ENCODE measurements at places on chromosomes 11 and 22. TPM values are rescaled to one million over a fixed set of nuclear protein-coding genes. Genes with fewer than 3 reads are reported as not detected.

Gene SUSD2
- 0.22 TPM for total RNA-seq

GRCh38 chr22:39498802-39499201 is 3.3 kb upstream of the MIEF1 start:
- no peak for DNase-seq

- no peak for DNase-seq
These were observed 8.9 kb upstream of the PTPRJ start for GRCh38 chr11:47971501-47971900.

DNA sequence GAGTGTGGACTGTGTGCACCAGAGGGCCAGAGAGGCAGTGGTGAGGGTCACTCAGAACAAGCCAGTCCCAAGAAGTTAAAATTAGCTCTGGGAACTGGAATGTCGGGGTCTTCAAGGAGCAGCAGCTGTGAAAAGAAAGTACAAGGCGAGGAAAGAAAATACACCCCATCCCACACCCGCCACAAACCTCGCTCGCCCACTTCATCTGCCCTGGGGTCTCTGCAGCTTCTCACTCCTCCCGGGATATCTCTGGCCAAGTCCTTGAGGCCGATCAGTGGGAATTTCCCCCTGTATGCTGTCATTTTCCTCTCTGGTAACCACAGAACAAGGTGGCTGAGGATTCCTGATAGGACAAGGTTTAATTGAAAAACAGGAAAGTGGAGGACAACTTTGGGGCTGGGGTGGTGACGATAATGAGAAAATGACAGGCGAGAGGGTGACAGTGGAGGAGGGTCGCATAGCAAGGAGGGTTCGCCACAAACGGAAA is 36.3 kb upstream of the TIMP3 start:
- DNase-seq = no peak

DNA sequence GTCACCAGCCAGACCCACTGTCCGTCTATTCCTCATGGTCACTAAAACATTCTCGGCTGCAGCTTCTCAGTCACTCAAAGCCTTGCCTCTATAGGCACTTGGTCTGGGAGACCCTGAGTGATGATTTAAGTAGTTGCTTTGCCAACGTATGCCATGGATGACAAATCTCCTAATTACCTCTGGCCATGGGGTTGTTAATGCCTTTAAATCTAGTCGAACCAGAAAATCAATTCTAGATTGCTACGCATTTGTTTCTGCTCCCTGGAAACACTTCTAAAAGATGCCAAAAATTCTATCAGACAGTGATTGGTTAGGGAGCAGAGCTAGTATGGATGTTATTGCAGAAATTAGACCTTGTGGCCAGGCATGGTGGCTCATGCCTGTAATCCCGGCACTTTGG is 57.0 kb upstream of the RTL6 start:
- no peak for DNase-seq

GRCh38 chr11:125513705-125514265 is 17.7 kb upstream of the FEZ1 start:
- DNase-seq = no peak

Gene TMPRSS4
- total RNA-seq = 6.6 TPM

- DNase-seq = no peak
These were observed 7.8 kb downstream of the DSCAML1 start for GRCh38 chr11:117789241-117789640.

DNA sequence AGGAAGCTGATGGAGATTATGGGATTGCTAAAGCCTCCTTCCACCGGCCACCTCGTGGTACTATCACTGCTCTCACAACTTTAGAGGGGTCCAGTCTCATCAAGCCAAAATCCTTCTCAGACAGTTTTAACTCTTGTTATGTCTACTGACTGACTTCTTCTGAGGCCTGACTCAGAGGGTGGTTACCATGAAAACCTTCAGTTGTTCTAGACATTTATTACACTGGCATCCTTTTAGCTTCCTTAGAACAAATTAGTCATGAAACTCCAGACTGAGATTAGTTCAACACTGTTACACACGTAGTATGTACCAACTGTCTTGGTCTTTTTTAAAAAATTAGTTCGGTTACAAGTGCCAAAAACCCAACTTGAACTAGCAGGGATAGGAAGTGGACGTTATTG is 7.5 kb downstream of the DIXDC1 start:
- no peak for DNase-seq

DNA sequence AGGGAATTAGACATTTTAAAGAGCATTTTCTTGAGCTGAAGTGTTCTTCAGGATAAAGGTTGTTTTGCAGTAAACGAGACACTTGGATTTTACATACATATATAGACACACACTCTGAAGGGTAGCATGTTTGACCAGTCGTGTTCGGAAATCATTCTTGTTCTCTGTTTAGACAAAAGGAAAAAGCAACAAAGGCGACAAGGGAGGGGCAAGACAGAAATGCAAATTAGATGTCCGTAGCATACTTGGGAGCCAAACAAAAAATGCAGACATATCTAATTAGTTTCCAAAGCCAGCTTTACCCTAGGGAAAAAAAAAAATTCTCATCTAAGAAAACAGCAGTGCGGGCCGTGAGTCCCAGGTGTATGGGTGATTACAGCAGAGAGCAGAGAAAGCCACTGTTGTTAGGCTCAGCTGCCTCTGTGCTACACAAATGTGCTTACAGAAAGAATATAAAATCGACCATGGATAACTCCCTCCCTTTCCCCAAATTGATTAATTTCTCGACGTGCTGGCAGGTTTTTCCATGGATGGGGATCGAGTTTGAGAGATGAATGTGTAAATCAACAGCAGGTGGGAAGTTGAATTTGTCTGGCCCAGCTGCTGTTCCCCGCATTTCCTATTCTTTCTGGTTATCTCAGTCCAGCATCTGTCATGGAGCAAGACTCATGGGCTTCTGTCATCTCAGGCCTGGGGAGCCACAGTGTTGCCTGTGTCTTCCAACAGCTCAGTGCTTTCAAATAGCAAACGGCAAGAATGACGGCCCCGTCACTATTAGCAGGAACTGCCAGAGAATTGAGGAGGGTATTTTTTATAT is 176.5 kb upstream of the TTC12 start:
- peak; percentile 1 for DNase-seq

- no peak for DNase-seq
These were observed 23.5 kb downstream of the RNF214 start for GRCh38 chr11:117255966-117256365.

Gene FZD4
- 6.1 TPM for total RNA-seq

GRCh38 chr11:61897387-61898246 is 6.3 kb upstream of the FADS3 start:
- peak; percentile 88 for DNase-seq

DNA sequence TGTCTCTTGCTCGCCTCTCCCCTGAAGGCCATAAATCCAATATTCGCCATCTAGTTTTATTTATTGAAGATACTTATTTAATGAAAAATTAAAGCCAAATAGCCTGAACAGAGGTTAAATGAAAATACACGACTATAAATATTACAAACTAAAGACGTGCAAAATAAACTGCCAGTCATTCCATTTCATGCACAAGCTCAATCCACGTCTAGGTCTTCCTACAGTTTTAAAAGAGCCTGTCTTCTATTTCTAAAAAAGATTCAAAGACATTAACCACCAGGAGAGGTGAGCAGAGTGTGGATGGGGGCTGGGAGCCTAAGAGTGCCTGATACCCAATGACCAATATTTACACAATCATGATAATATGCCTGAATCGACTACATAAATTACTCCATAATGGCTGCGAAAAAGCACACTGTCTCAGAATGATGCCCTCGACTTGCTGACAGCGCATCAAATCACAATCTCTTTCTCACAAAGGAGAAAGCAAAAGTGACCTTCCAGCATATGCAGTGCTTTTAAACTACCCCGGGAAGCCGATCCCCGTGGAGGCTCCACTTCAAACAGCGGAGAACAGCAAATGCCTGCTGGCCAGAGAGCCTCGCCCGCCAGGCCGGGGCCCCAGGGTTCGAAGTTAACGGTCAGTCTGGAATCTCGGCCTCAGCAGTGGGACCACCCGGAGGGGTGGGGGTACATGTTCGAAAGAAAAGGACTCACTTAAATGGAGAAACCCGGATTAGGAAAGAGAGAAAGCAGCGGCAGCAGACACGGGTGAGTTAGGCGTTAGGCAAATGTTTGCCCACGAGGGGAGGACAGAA is 1.7 kb downstream of the FCHSD2 start:
- peak; percentile 37 for DNase-seq

Gene ZNF408
- 17.4 TPM for total RNA-seq

- no peak for DNase-seq
These were observed 6.9 kb downstream of the IRF7 start for GRCh38 chr11:608791-609251.

DNA sequence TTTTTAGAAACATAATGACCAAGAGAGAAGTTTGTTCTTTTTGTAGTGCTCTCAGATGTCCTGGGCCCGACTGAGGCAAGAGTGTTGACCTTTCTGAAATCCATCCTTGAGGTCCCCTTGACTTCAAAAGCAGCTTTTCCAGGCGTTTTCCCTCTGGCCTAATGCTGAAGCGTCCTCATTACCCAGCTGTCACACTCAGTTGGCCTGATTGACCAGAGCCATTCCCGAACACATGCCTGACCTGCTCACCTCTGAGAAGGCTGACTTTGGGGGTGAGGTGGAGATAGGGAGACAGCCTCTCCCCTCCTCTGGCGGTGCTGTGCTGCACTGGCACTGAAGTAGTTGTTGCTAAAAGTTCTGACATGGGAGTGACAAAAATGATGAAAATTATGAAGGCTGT is 66.9 kb downstream of the ALX4 start:
- DNase-seq = no peak

DNA sequence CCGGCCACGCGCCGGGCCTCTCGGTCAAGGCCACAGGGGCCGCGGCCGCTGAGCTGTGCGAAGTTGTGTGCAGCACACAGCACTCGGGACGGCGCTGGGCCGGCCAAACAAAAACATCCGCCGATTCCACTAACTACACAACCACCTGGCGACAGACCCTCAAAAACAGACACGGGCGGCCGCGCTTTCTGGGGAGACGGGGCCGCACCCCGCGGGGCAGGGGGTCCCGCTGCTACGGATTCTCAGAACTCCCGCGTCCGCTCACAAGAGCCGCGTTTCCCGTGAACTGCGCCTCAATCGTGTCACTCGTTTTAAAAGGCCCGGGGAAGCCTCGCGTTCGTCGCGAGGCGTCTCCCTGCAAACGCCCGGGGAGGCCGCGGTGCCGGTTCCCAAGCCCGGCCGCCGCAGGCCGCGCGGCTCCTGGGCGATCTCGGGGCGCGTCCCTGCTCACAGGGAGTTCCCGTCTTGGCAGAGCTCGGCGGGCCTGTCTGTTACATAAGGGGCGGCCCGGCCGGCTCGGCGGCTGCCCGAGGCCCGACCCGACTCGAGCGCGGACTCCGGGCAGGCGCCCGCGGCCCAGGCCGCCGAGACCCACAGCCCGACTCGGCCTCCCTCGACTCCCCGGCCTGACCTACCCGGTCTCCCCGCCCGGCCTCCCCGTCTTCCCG is 936 bp downstream of the BRD1 start:
- DNase-seq = peak; percentile 45

Gene DEPDC7
- 9.4 TPM for total RNA-seq

Gene ROBO3
- total RNA-seq = 1.2 TPM

Gene MUC5AC
- total RNA-seq = under 0.01 TPM

DNA sequence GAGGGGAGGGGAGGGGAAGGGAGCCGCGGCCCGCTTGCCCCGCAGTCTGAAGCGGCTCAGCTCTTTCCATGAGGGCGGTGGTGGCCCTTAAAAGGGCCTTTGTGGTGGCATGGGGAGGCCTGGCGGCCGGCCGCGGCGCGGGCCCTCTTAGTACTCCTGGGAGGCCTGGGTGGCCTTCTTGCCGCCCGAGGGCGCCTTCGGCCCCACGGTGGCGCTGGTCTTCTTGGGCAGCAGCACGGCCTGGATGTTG is 6.9 kb downstream of the DPAGT1 start:
- peak; percentile 52 for DNase-seq

Gene TH
- total RNA-seq = not detected

Gene CDHR5
- total RNA-seq = not detected

- no peak for DNase-seq
These were observed 146.0 kb downstream of the RRAS2 start for GRCh38 chr11:14212986-14213385.

- DNase-seq = no peak
These were observed 10.2 kb upstream of the RBM4B start for GRCh38 chr11:66687831-66688281.

DNA sequence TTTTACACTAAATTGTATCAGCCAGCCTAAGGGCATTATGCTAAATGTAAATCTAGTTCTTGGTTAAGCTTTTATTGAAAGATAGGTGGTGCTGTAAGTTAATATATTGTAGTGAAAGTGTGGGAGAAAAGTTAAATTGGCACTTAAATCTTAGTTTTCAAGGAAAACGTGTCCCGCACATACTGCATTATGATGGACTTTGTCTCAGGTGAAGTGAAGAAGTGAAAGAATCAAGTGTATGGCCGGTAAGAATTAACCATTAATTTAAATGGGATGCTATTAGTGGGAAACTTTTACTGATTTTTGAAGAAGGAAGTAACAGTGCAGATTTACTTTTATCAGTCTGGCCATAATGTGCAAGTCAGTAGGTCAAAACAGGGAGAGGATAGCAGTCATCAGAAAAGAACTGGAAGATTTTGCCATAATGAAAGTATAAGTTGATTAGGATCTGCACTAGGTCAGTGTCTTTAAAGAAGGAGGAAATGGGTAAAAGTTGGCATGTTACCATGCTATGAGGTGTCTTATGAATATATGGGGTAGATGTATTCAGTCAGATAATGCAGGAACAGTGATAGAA is 81.6 kb downstream of the PDHX start:
- DNase-seq = no peak

DNA sequence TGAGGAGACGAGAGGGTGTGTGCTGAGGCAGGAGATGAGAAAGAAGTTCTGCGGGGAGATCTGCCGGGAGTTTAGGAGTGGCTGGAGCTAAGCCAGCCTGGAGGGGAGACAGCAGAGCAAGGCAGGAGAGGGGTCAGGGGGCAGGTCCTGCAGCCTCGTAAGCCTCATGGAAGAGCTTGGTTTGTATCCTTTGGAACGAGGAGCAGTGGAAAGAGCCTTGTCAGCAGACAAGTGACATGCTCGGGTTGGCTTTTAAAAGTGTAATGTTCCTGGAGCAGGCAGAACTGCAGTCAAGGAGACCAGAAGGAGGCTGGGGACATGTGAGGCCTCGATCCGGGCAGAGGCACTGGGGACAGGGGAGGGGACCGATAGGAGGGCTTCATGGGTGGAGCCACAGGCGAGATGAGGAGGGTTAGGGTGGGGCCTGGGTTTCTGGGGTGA is 21.4 kb upstream of the TUB start:
- peak; percentile 34 for DNase-seq

Gene ABTB2
- 0.29 TPM for total RNA-seq

- DNase-seq = no peak
These were observed 1013.0 kb downstream of the OPCML start for GRCh38 chr11:132519241-132519815.

DNA sequence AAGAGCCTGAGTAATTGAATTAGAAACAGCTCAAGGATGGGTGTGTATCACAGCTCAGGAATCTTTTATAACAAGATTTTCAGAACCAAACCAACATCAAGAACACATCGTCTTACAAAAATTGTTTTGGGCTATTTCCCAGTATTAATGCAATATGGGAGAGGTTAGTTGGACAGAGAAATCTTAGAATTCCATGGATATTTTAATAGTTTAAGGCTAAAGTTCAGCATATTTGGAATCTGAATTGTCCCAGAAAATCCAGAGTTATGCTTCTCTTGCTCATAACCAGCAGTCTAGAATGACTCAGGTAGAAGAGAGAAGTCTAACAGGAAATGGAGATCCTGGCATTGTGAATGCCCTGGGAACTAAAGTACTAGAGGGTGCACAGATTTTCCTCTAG is 74.6 kb downstream of the ADM start:
- DNase-seq = no peak
